Osteoblast (primary cell): ENCODE measurements at places on chromosomes 6 and 20. TPM values are rescaled to one million over a fixed set of nuclear protein-coding genes. Genes with fewer than 3 reads are reported as not detected.

The HLA-DQA1 gene
- 0.29 TPM in 1 of 2 replicates, not detected in the other for total RNA-seq

The SCUBE3 gene
- total RNA-seq, result 30.4 and 62.5 TPM in 2 replicates

The SMPDL3A gene
- 22.7 and 23.5 TPM in 2 replicates for total RNA-seq

The YIPF3 gene
- 98.8 and 126 TPM in 2 replicates for total RNA-seq

The ACTR5 gene
- total RNA-seq, result 5.8 and 6.2 TPM in 2 replicates

The SNTA1 gene
- total RNA-seq, result 27.1 and 27.5 TPM in 2 replicates

The SLC26A8 gene
- under 0.01 TPM in 1 of 2 replicates, not detected in the other for total RNA-seq

The PRL gene
- total RNA-seq, result under 0.01 TPM in 1 of 2 replicates, not detected in the other

The NR2E1 gene
- total RNA-seq, result not detected in 2 replicates

The ID1 gene
- 56.3 and 82.5 TPM in 2 replicates for total RNA-seq

DNA sequence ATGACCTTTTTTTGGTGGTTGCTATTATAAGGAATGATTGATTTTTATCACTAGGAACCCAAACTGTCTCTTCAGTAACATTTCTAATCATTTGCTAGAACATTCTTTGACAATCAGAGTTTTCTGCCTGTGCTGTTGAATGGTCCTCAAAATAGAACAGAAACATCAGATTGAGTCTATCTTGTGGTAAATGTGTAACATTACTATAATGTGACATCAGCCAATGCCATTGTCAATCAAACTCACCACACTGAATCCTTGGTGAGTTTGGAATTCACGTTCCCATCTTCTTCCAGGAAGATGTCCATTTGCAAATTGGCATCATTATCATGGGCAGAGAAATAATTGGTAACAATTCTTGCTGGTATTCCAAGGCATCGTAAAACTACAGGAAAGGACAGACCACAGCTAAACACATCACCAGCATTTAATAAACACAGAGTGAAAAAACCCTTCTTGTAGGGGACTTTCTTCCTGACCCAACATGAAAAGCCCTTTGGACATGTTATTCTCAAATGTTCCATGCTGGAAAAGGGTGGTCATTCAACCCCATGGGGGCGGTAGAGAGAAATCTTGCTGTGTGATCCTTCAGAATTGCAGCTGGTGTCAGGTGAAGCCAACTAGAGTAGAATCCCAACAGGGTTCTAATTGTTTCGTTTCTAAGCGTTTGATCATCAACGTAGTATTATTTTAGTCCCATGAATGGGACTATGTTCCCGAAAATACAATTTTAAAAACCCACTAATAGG is 98.5 kb downstream of the F13A1 start:
- DNase-seq, result no peak
- H3K4me3 ChIP-seq, result no peak overlapping the region
- H3K36me3 ChIP-seq, result no peaks in the 10 kb centered on the region
- H3K27ac ChIP-seq, result no peak overlapping the region

DNA sequence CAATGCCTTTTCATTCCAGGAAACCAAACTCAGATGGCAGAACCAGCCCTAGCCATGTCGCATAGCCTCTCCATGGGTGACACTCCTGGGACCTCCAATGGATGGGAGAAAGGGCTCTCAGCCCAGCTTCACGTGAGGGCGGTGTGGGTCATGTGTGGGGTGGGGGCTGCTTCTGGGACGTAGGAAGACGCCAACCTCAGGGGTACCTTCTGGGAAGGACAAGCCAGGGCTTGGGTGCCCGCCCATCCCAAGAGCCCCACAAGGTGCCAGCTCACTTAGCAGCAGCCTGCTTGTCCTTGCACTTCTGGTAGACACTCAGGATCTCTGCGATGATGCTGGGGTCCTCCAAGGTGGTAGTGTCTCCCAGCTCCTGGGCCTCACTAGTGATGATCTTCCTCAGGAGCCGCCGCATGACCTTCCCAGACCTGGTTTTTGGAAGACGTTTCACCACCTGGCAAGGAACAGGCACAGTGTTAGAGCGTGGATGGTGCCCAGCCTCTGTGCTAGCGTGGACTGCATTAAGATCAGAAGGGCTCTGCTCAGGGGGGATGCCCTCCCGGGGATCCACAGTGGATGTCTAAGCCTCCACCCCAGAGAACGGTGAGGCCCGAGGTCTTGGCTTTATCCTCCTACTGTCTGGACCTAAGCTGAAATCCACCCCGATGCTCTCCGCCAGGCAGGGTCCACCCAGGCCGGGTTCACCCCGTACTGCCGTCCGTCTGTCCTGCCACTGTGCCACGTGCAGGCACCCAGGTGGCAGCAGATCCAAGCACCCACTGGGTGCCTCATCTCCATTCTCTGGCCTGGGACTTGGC is 15.1 kb upstream of the APMAP start:
- no peaks in the 10 kb centered on the region for H3K4me1 ChIP-seq
- no peaks in the 10 kb centered on the region for H3K36me3 ChIP-seq
- DNase-seq, result no peak
- H3K4me3 ChIP-seq, result no peak overlapping the region
- H3K27ac ChIP-seq, result no peak overlapping the region

GRCh38 chr6:6314596-6314995 is 5.9 kb downstream of the F13A1 start:
- no peaks in the 10 kb centered on the region for H3K4me1 ChIP-seq
- no peak overlapping the region for H3K27ac ChIP-seq

- no peak for DNase-seq
- no peaks in the 10 kb centered on the region for H3K36me3 ChIP-seq
- H3K4me1 ChIP-seq, result peaks cover 18% of the 10 kb centered on the region
- no peaks in the 10 kb centered on the region for H3K27me3 ChIP-seq
These were observed 1.3 kb upstream of the RUNX2 start for GRCh38 chr6:45326698-45327417.

DNA sequence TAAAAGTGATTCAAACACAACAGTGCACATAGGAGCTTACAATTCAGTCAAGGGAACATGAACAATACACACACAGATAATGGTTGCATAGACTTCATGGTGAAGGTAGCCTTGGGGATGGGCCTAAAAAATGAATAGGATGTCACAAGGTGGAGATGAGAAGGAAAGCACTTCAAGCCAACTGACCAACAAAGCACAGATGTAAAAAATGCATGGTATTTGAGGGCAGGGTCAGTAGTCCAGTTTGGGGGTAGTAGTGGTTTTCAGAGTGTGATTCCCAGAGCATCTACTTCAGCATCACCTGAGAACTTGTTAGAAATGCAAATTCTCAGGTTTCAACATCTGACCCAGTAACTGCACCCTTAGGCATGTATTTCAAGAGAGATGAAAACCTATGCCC is 88.9 kb downstream of the PERP start:
- H3K4me1 ChIP-seq, result no peaks in the 10 kb centered on the region
- H3K27me3 ChIP-seq, result peaks cover 8% of the 10 kb centered on the region
- no peak overlapping the region for H3K4me3 ChIP-seq
- H3K36me3 ChIP-seq, result no peaks in the 10 kb centered on the region

GRCh38 chr6:83511901-83512681 is at the start of gene PRSS35:
TSS of gene PRSS35 (plus strand) at chr6:83512534. CDS start at chr6:83523442, 10,908 bp downstream.
- no peaks in the 10 kb centered on the region for H3K27me3 ChIP-seq
- H3K36me3 ChIP-seq, result no peaks in the 10 kb centered on the region
- peaks cover 3% of the 10 kb centered on the region for H3K4me1 ChIP-seq

GRCh38 chr6:109527989-109528388 is 45.0 kb upstream of the ZBTB24 start:
- H3K4me1 ChIP-seq, result no peaks in the 10 kb centered on the region
- no peak for DNase-seq
- H3K36me3 ChIP-seq, result no peaks in the 10 kb centered on the region

- no peak overlapping the region for H3K27ac ChIP-seq
- no peaks in the 10 kb centered on the region for H3K4me1 ChIP-seq
- DNase-seq, result peak; percentile 62
- no peak overlapping the region for H3K4me3 ChIP-seq
- peaks cover 12% of the 10 kb centered on the region for H3K27me3 ChIP-seq
These were observed 53.3 kb downstream of the RNASET2 start for GRCh38 chr6:166903027-166903426.

GRCh38 chr6:156454867-156455266 is 322.3 kb upstream of the ARID1B start:
- no peak overlapping the region for H3K4me3 ChIP-seq
- no peaks in the 10 kb centered on the region for H3K27me3 ChIP-seq
- no peak for DNase-seq
- no peaks in the 10 kb centered on the region for H3K4me1 ChIP-seq
- H3K36me3 ChIP-seq, result no peaks in the 10 kb centered on the region

- H3K27me3 ChIP-seq, result peaks cover 53% of the 10 kb centered on the region
- H3K4me3 ChIP-seq, result no peak overlapping the region
- H3K27ac ChIP-seq, result no peak overlapping the region
- no peaks in the 10 kb centered on the region for H3K4me1 ChIP-seq
- H3K36me3 ChIP-seq, result no peaks in the 10 kb centered on the region
These were observed 532 bp upstream of the NKAIN4 start for GRCh38 chr20:63254606-63255384.

DNA sequence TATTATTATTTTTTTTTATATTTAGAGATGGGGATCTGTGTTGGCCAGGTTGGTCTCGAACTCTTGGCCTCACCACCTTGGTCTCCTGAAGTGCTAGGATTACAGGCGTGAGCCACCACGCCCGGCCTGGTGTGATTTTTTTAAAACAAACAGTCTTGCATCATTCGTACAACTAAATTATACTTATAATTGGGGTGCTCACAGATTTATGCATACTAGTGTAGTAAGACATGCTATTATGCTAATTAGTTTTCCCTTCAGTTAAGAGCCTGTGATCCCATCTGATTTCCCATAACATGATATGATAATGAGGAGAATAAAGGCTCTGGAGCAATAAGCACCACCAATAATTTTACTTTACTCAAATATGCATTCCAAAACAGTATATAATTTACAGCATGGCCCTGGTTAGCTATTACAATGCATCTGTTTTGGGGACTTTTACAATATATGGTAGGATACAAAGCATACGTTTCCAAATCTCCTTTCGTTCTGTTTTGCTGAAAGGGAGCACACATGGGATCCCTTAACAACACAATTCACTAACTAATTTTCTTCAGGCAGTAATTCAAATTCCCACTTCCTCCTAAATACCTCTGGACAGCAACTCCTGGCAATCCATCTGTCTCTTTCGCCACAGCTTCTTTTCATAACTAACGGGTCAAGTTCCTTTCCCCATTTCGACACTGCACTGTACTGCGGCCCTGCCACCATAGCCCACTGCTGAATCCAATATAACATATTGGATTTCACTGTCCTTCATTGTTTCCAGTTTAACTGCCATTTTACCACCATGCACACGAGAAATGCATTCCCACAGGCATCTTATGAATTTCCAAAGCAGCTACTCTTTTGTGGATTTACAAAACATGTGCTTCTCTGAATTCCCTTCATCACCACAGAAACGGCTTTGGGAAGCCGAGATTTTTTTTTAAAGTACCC is 1.7 kb downstream of the NUDT3 start:
- peak overlapping the region; percentile 51 for H3K27ac ChIP-seq
- DNase-seq, result peak; percentile 82
- H3K4me1 ChIP-seq, result peaks cover 20% of the 10 kb centered on the region
- H3K36me3 ChIP-seq, result no peaks in the 10 kb centered on the region

DNA sequence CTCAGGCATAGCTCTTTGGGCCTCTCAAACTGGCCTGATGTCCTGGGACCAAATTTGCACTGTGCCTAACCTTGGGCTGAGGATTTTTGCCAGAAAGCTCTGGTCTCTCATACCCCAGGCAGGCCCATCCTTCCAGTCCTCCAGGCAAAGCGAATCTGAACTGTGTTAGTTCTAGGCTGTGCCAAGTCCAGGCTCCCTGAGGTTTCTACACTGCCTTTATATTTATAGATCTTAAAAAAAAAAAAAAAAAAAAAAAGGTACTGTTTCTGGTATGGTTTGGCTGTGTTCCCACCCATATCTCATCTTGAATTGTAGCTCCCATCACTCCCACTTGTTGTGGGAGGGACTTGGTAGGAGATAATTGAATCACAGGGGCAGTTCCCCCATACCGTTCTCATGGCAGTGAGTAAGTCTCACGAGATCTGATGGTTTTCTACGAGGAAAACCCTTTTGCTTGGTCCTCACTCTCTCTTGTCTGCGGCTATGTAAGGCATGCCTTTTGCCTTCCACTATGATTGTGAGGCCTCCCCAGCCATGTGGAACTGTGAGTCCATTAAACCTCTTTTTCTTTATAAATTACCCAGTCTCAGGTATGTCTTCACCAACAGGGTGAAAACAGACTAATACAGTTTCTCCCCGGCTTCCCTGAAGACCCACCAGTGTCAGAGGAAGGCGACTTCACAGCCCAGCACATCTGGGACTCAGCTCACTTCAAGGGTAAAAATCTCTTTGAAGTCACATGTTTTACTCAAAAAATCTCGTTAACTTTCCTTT is 39.0 kb upstream of the TBXT start:
- H3K36me3 ChIP-seq, result no peaks in the 10 kb centered on the region
- H3K27me3 ChIP-seq, result no peaks in the 10 kb centered on the region
- DNase-seq, result no peak

- H3K27ac ChIP-seq, result no peak overlapping the region
- no peaks in the 10 kb centered on the region for H3K4me1 ChIP-seq
- no peaks in the 10 kb centered on the region for H3K36me3 ChIP-seq
- no peak overlapping the region for H3K4me3 ChIP-seq
These were observed 33.2 kb downstream of the BEND6 start for GRCh38 chr6:56988145-56988544.

- H3K4me3 ChIP-seq, result no peak overlapping the region
- DNase-seq, result peak; percentile 22
- no peak overlapping the region for H3K27ac ChIP-seq
- peaks cover 3% of the 10 kb centered on the region for H3K4me1 ChIP-seq
- H3K36me3 ChIP-seq, result no peaks in the 10 kb centered on the region
These were observed 401.8 kb downstream of the SAMD5 start for GRCh38 chr6:147910281-147910680.

DNA sequence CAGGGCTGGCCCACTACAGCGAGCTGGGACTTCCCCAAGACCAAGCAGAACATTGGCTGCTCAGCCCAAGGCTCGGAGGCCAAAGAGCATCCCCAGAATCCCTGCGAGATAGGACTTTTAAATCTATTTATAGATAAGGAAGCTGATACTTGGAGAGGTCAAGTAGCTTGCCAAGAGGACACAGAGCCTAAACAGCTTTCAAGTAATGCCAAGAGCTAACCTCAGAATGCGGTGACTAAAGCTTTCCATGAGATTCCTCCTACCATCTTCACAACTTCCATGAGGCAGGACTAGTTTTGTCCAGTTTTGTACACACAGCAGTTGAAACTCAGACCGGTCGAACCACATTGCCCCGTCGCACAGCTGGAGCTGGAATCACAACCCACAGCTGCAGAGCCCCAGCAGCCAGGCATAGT is 168.1 kb upstream of the TOP1 start:
- H3K4me1 ChIP-seq, result peaks cover 10% of the 10 kb centered on the region
- peak; percentile 78 for DNase-seq
- peaks cover 9% of the 10 kb centered on the region for H3K27me3 ChIP-seq
- H3K4me3 ChIP-seq, result no peak overlapping the region
- H3K27ac ChIP-seq, result no peak overlapping the region
- H3K36me3 ChIP-seq, result no peaks in the 10 kb centered on the region

GRCh38 chr6:42340511-42340910 is 111.2 kb downstream of the TRERF1 start:
- no peak overlapping the region for H3K4me3 ChIP-seq
- no peak overlapping the region for H3K27ac ChIP-seq
- H3K36me3 ChIP-seq, result no peaks in the 10 kb centered on the region
- H3K4me1 ChIP-seq, result peaks cover 21% of the 10 kb centered on the region
- no peak for DNase-seq
